ENCODE measurements at places on chromosomes 4 and X.
A peak's percentile ranks its signal among the peaks of the same experiment; 100 is the strongest.

DNA sequence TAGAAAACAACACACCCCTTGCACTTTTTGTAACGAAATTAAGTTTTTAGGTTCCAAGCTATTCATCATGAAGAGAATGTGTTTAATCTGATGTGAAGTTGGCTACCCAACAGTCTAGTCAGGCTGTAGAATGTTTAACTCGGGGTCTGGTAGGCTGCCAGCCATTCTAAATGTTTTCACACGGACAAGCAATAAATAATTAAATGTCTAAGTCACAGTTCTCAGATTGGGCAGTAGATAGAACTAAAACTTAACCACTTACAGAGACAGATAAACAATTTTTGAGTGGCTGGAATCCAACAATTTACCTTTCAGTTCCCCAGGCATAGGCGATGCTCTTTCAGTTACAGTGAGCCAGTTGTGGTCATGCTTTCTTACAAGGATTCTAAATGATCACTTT is 66.5 kb downstream of the CHIC2 start:
- peak; percentile 30 for DNase-seq

DNA sequence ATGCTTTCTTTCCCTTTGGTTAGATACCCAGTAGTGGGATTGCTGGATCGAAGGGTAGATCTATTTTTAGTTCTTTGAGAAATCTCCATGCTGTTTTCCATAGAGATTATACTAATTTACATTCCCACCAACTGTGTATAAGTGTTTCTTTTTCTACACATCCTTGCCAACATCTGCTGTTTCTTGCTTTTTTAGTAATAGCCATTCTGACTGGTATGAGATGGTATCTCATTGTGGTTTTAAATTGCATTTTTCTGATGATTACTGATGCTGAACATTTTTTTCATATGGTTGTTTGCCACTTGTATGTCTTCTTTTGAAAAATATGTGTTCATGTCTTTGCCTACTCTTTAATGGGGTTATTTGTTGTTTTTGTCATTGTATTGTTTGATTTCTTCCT is 6.6 kb upstream of the AGA start:
- DNase-seq = no peak

GRCh38 chr4:64899563-64899962 is 490.3 kb upstream of the TECRL start:
- DNase-seq = no peak

- no peak for DNase-seq
These were observed 37.5 kb downstream of the PPP1R2C start for GRCh38 chrX:42740456-42740855.

- no peak for DNase-seq
These were observed 38.9 kb downstream of the TKTL1 start for GRCh38 chrX:154334496-154334895.
